Stimulated activated CD4-positive, alpha-beta T cell treated with anti-CD3 and anti-CD28 coated beads, Interleukin-1b, Interleukin-23, amount 100 ng/mL, for 1 hour (primary cell): ENCODE measurements at places on chromosomes 12 and 14.

GRCh38 chr14:79915406-79915805 is 295.9 kb downstream of the DIO2 start:
- no peak for DNase-seq

- DNase-seq = no peak
These were observed 247.0 kb downstream of the SLC41A2 start for GRCh38 chr12:104710940-104711689.

DNA sequence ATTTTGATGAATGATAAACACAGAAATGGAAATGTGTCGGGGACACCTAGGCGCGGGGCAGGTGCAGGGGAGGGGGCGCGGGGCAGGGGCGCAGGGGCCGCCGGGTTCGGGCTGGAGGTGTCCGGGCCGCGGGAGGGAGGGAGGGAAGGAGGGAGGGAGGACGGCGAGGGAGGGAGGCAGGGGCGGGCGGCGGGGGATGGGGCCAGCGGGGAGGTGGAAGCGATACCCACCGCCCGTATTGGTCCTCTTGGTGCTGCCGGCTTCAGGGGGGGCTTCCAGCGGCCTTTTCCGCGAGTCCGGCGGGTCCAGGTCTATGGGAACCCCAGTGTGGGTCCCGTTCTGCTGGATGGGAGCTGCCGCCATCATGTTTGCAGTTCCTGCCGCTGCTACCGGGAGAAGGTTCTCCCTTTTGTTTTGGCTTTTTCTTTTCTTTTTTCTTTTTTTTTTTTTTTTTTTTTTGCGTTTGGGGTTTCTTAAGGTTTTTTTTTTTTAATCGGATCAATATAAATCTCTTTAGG is 703 bp downstream of the NOVA1 start:
- no peak for DNase-seq

DNA sequence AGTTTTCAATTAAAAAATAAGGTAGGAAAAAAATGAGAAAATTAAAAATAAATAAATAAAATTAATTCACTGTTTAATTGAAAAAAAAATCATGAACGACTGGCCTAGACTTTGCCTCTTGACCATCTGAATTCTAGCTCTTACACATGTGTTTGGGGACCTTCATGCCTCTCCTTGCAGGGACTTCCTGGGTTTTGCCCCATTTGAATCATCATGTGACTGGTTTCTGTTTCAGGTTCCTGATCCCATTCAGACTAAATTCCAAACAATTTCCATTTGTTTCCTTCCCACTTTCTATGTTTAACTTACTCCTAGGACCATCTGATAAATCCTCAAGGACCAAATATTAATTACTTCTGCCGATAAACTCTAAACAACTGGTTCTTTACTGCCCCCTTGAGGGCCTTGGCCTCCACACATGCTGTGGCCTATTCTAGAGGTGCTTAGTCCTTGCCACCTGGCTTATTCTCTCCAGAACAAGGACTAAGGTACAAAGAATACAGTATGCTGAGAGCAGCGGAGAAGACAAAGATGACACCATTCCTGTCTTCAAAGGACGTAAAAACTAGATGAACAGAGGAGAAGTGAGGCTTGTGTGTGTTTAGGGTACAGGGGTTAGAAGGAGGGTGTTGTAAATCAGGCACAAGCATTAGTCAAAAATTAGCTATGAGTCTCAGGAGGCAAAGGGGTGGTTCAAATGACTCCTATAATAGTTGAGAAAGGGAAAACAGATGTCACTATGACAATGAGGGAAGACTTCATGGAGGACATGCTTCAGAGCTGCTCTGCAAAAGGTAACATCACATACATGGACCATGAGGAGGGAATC is 125.8 kb upstream of the AVPR1A start:
- DNase-seq = no peak

GRCh38 chr12:10031321-10031720 is 839 bp downstream of the CLEC9A start:
- no peak for DNase-seq
